ENCODE measurements at places on chromosomes 3 and 15. TPM values are rescaled to one million over a fixed set of nuclear protein-coding genes. Genes with fewer than 3 reads are reported as not detected.

The ADAMTS17 gene
- not detected for total RNA-seq

The CKMT1A gene
- total RNA-seq: 2.8 TPM

The MCTP2 gene
- not detected for total RNA-seq

The TEX55 gene
- not detected for total RNA-seq

The C3orf85 gene
- total RNA-seq: not detected
